Activated gamma-delta T cell treated with Interleukin-2 at 50 U/mL for 16 hours (primary cell): ENCODE measurements at places on chromosomes 1 and 21.

GRCh38 chr1:201252944-201253371 is 30.3 kb upstream of the PKP1 start:
- no peak for DNase-seq

GRCh38 chr1:117312453-117313138 is 54.7 kb upstream of the MAN1A2 start:
- no peak for DNase-seq

GRCh38 chr1:7250176-7250575 is 464.9 kb downstream of the CAMTA1 start:
- DNase-seq: no peak

GRCh38 chr1:17527036-17527914 is 12.2 kb upstream of the ARHGEF10L start:
- DNase-seq: no peak
